ENCODE measurements at places on chromosomes 7 and 10.

DNA sequence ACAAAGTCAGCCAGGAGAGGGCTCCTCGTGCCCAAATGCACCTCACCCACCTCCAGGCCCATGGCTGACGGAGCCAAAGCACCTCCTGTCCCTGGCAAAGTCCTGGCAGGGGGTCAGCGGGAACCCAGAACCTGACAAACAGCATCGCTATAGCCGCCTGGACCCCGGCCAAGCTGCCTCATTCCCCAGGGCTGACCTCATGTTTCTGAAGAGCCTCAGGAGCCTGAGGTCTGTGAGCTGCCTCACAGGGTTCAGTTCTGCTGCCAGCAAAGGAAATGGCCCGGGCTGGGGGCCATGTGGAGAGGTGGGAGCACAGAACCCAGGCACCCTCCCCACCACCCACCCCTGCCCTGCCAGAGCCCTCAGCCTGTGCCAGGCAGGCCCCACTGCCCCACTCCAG lies 4.2 kb upstream of the NANOS1 start:
- no peaks in the 10 kb centered on the region for H3K36me3 ChIP-seq
- peaks cover 7% of the 10 kb centered on the region for H3K4me1 ChIP-seq
- no peak overlapping the region for H3K27ac ChIP-seq
- peaks cover 11% of the 10 kb centered on the region for H3K27me3 ChIP-seq
- no peak overlapping the region for H3K4me3 ChIP-seq
- DNase-seq: no peak

DNA sequence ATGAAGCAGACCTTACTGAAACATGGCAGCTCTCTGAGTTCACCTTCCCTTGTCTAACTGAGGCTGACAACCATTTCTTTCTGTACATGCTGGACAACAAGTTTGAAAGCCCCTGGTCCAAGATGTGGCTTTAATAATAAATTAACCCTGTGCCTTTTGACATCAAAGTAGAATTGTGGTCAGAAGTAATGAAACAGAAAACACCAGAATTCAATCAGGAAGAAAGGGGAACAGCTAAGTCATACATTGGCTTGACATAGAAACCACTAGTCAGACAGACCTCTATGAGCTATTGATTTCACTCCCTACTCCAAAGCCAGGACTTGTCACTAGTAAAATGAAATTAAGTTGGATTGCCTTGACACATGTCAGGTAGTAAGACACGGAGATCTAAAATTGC lies 175.2 kb upstream of the ASAH2 start:
- no peaks in the 10 kb centered on the region for H3K27me3 ChIP-seq
- peaks cover 8% of the 10 kb centered on the region for H3K4me1 ChIP-seq
- DNase-seq: no peak
- H3K4me3 ChIP-seq: no peak overlapping the region
- no peaks in the 10 kb centered on the region for H3K36me3 ChIP-seq
- H3K27ac ChIP-seq: no peak overlapping the region

- H3K27ac ChIP-seq: no peak overlapping the region
- DNase-seq: peak; percentile 14
- peaks cover 39% of the 10 kb centered on the region for H3K4me1 ChIP-seq
- peaks cover 88% of the 10 kb centered on the region for H3K27me3 ChIP-seq
- H3K36me3 ChIP-seq: no peaks in the 10 kb centered on the region
Measured at GRCh38 chr7:27203964-27204594, 4.2 kb upstream of the HOXA13 start.

DNA sequence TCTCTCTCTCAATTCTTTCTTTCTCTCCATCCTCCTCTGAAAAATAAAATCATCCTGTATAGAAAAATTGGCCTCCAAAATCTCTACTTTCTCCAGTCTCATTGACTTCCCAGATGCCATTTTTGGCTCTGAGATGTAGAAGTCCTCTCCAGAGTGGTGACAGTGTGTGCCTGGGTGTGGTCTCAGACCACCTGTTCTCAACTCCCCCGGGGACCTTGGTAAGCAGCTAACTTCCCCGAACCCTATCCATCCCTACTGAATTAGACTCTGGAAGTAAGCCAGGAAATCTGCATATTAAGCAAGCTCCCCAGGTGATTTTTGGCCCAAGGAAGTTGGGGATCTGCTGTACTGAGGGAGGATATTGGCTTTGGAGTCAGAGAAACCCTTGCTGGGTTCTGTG lies 120.5 kb downstream of the WDR11 start:
- no peak overlapping the region for H3K27ac ChIP-seq
- H3K27me3 ChIP-seq: no peaks in the 10 kb centered on the region
- H3K4me3 ChIP-seq: no peak overlapping the region
- DNase-seq: no peak
- H3K4me1 ChIP-seq: no peaks in the 10 kb centered on the region
